Stimulated activated CD4-positive, alpha-beta T cell treated with anti-CD3 and anti-CD28 coated beads, Interleukin-4, amount 100 ng/mL, for 1 hour (primary cell): ENCODE measurements at places on chromosomes 7 and 10.

DNA sequence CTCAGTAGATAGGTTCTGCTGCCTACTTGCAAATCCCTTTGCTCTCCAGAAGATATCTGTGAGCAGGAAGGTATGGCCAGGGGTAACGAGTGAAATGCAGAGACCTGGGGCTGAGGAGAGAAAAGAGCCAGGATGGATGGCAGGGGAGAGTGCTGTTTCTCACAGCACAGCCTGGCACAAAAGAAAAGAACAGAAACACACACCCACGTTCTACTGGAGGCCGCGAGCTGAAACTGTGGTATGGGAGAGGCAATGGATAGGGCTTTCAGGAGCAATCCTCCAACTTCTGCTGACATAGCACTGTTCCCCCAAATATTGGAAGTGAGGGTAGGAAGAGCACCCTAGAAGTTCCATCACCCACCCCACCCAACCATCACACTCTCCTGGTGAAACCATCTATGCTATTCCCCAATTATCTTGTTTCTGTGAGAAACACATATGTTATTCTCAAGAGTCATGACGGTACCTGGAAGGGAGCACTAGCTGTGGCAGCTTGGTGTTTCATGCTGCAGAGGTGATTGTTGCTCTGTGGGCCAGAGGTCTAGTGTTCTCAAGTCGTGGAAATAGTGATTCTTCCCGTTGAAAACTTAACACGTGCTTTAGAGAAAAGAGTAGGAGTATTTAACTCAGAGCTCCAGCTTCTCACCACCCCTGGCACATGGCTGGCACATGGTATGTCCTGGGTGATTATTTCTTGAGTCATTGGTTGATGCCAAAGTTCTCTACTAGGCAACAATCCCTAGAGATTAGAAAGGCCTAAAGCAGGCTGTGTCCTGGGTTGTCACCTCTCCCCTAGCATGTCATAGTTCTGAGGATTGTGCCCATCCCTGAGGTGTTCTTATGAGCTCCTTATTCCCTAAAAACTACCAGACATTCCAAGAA, 198.3 kb downstream of the PLXNA4 start:
- no peak for DNase-seq

DNA sequence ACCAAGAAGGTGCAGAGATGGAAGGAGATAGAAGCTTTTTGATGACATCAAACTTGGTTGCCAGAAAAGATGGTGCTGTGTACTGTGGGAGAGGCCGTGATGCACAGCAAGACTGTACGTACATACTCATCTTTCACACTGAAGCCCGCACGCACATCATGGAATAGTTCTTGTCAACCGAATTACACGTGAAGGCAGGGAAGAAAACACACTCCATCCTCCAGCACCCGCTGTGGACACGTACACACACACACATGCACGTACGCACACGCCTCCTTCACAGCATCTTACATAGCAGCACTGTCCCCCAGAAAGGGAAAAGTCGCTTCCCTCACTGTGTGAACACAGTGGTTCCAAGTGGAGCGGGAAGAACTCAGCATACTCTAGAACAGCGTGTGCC, 54.5 kb upstream of the DDC start:
- no peak for DNase-seq

DNA sequence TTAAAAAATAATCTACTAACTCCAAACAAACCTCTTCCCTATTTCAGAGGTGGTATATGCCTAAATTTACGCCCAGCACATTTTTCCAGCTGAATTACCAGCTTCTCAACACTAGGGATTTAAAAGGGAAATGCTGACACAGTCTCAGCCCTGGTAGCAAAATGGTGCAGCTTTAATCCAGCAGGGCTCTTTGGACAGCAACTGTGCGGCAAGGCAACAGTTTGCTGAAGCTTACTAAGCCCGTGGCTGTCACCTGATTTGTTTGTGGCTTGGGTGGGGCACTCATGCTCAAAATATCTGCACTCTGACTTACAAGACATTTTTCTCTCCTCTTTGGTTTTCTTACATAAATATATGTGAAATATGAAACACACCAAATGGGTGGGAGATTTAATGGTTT, 206.7 kb downstream of the POU6F2 start:
- no peak for DNase-seq

DNA sequence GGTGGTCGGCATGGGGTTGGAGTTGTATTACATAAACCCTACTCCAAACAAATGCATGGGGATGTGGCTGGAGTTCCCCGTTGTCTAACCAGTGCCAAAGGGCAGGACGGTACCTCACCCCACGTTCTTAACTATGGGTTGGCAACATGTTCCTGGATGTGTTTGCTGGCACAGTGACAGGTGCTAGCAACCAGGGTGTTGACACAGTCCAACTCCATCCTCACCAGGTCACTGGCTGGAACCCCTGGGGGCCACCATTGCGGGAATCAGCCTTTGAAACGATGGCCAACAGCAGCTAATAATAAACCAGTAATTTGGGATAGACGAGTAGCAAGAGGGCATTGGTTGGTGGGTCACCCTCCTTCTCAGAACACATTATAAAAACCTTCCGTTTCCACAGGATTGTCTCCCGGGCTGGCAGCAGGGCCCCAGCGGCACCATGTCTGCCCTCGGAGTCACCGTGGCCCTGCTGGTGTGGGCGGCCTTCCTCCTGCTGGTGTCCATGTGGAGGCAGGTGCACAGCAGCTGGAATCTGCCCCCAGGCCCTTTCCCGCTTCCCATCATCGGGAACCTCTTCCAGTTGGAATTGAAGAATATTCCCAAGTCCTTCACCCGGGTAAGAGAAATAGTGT, at the start of gene CYP2E1:
Gene CYP2E1 (plus strand): TSS at position 407 of the 632 bp plus-strand sequence. CDS start 33 bp downstream, at position 440.
- DNase-seq, result no peak

DNA sequence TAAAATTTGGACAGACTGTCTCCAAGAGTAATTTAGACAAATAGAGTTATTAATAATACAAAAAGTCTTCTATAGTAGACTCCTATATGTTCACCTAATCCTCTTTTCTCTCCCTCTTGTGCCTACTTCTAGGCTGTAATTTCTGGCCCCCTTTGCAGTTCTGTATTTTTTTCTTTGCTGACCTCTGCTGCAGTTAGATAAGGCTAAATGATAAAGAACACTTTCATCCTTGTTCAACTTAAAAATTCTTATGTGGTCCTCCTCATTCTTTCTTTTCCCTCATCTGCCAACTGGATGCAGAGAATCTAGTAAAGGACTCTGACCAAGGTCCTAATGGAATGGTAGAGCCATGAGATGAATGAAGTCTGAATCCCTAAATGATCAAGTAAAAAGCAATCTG, 20.1 kb downstream of the GLCCI1 start:
- DNase-seq, result no peak

- DNase-seq, result no peak
These were observed 88.3 kb downstream of the PTPRZ1 start for GRCh38 chr7:121961089-121961867.

DNA sequence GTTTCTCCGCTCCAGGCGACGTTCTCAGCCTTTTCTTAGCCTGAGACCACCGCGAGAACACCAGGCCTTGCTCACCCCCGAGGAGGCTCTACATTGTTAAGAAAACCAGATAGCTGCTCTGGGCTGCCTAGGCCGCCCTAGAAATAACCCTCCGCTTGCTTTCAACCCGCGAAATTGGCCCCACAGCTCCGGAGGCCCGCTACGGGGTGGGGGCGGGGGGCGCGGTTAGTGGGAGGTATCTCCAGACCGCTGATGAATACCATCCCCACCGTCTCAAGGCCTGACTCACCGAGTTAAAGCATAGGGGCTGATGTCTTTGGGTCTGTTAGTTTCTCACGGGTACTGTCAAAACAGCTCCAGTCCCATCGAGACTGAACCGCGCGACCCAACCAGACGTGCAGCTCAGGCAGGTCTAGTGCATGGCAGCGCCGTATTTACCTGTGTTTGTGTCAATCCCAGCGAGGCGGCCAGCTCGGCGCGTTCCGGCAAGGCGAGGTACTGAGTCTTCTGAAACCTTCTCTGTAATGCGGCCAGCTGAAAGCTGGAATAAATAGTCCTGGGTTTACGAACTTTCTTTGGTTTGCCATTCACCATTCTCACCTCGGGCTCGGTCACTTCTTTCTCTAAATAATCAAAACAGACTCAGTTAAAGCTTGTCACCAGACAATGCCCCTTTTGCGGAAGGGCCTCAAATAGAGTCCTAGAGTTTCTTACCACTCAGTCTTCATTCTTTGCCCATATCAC, 2.7 kb downstream of the DLX5 start:
- DNase-seq, result no peak

GRCh38 chr7:107079212-107079940, 34.9 kb downstream of the PRKAR2B start:
- no peak for DNase-seq

GRCh38 chr7:87032604-87033339, 26.7 kb downstream of the ELAPOR2 start:
- DNase-seq, result no peak

GRCh38 chr10:12847361-12847975, 154.0 kb downstream of the CCDC3 start:
- DNase-seq, result no peak

GRCh38 chr10:5945561-5946418, 31.6 kb downstream of the IL15RA start:
- no peak for DNase-seq

DNA sequence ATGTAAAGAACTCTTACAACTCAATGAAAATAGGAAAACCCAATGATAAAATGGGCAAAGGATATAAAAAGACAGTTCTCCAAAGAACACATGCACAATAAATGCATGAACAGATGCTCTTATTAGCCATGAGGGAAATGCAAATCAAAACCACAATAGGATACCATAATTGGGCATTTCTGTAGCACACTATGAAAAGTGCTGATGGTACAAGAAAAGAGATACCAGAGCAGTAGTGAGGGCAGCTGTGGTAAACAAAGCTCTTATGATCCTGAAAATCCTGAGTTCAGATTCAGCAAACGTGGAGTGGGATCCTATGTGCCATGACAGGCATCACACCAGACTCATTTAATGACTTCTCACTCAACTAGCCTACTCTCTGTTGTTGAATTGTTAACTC, 96.7 kb upstream of the SLC25A13 start:
- DNase-seq, result no peak

DNA sequence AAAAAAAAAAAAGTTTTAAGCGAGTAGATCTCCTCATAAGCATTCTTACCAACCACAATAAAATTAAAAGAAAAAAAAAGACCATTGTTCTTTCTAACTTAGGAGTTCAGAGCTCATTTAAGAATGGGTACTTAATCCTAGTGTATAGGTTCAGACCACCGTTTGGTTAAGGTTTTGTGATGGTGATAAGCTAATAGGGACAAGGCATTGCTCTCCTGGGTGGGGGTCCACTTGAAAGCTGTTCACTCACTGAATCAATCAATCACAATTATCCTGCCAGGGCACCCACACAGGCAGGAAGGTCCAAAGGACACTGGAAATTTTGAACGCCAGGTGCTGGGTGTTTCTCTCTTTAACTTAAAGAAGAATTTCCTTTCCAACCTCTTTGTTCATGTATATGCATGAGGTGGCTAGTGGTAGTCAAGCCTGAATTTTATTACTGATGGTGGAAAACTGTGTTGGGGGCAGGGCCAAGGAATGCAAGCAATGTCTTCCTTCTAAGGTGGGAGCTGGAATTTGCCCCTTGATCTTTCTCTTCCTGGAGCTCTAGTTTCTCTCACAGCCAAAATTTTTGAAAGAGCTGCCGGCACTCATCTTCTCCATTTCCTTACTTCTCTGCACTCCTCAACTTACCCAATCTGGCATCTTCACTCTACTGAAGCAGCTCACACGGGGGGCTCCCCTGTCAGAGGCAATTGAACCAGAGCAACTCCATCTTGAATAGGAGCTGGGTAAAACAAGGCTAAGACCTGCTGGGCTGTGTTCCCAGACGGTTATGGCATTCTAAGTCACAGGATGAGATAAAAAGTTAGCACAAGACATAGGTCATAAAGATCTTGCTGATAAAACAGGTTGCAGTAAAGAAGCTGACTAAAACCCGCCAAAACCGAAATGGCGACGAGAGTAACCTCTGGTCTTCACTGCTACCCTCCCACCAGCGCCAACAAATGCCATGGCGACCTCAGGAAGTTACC, 7.5 kb upstream of the FAM131B start:
- no peak for DNase-seq

GRCh38 chr7:117186218-117187010, 136.4 kb downstream of the WNT2 start:
- DNase-seq, result no peak

DNA sequence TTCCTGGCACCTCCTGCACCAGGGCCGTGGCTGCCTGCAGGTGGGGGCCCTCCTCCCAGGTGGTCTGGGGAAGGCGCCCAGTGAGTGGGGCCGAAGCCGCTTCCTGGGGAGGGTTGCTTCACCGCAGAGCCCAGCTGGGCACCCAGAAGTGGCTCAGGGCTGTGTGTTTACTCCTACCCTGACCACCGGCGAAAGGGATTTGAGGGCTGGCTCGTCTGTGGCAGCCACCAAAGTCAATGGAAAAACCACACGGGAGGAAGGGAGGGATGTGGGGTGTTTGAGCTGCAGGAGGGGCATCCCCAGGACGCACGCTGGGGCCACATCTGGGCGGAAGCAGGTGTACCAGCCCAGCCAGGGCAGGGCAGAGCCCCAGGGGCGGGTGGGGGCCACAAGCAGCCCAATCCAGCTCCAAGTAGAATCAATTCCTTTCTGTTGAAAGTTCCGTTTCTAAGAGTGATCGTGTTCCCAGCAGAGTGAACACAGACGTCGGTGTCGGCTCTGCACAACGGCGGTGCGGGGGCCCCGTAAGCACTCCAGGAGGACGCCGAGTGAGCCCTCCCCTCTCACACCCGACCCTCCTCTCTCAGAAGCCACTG, 69.9 kb downstream of the FOXL3 start:
- peak; percentile 26 for DNase-seq

- DNase-seq, result no peak
These were observed 26.3 kb downstream of the GUSB start for GRCh38 chr7:65955718-65956117.

GRCh38 chr10:93039110-93039509, 21.5 kb upstream of the CYP26C1 start:
- DNase-seq, result no peak

GRCh38 chr7:1210979-1211608, 21.6 kb upstream of the UNCX start:
- DNase-seq, result no peak

- DNase-seq, result no peak
These were observed 42.0 kb upstream of the PDZD8 start for GRCh38 chr10:117417196-117417595.

DNA sequence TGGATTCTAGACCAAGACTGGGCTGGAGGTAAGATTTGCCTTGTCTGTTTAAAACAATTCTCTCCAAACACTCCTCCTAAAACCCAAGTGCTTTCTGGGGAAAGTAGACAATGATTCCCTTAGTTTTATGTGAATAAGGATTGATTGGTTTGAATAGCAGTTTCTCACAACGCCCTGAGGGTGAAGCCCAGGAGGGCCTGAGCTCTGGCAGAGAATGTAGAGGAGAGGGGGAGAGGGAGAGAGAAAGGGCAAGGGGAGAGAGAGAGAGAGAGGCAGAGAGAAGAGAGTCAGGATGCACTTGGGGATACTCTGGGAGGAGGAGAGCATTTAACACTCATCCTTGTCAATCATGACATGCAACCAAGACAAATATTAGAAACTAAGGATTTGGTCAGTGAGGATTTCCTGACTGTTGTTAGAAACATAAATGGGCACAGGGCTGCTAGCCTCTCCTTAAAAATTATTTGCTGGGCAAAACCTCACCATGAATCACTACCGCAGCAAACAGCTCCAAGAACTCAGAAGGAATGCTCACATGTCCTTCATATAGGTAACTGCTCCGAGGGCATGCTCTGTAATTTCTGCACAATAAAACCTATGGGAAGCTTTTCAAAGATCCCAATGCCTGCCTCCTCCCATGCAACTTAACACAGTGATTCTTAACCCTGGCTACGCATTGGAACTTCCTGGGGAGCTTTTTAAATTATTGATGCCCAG, 55.2 kb upstream of the RAPGEF5 start:
- DNase-seq, result no peak
